ENCODE measurements at places on chromosomes 16 and 17.

- DNase-seq: peak; percentile 71
These were observed 297.5 kb downstream of the CA10 start for GRCh38 chr17:51860954-51861561.

DNA sequence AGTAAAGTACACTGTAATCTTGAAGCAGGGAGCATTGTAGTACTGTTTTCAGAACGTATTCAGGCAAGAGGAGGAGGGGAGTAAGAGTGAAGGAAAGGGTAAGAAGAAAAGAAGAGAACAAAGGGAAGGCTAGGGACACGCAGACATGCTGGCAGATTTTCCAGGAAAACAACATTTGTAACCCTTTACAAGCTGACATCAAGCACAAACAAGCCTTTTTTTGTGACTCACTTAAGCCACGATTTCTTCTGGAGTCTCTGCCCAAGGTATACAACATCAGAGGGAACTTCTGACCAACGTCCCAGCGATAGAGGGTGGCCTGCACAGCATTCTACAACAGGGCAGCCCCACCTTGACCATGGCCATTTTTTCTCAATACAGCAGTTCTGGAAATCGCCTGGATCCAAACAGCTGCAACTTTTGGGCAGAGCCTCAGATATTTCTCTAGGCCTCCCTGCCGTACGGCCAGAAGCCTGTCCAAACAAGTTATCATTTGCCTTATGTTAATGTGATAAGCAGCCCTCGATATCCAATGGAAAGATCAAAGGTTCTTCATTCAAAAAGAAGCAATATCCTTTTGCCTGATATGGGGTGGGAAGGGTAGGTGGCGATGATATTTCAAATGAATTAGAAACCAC is 247.3 kb downstream of the ZFHX3 start:
- no peak for DNase-seq

DNA sequence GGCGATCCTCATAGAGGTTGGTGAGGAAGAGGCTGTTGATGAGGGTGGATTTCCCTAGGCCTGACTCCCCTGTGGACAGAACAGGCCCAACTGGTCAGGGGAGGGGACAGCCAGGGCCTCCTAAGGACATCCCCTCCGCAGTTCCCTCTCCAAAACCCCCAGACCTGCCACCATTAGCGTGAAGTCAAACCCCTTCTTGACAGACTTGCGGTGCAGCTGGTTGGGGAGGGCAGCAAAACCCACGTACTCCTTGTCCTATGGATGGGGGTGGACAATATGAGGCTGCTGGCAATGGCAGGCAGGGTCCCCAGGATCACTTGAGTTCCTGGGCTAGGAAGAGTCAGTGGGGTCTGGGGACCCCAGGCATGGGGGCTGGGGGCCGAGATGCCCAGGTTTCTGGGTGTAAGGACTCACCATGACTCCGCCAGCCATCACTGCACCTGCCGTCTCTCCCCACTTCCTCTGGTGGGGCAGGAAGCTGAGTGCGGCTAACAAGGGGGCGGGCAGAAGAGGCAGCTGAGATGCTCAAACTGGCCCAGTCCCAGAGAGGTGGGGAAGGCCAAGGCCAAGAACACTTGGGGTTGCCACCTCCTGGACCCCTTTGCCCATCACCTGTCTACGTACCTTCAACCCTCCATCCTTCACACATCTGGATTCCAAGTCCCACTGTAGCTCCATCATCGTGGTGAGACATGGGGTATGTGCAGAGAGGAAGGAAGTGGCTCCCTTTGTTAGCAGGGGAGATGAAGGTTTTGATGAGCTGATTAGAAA is at the start of gene SEPTIN1:
Gene SEPTIN1 (minus strand): TSS at position 451 of the 771 bp plus-strand sequence. CDS start 19 bp downstream, at position 432.
- peak; percentile 57 for DNase-seq

- DNase-seq: no peak
These were observed 24.4 kb downstream of the SNN start for GRCh38 chr16:11692651-11693050.

DNA sequence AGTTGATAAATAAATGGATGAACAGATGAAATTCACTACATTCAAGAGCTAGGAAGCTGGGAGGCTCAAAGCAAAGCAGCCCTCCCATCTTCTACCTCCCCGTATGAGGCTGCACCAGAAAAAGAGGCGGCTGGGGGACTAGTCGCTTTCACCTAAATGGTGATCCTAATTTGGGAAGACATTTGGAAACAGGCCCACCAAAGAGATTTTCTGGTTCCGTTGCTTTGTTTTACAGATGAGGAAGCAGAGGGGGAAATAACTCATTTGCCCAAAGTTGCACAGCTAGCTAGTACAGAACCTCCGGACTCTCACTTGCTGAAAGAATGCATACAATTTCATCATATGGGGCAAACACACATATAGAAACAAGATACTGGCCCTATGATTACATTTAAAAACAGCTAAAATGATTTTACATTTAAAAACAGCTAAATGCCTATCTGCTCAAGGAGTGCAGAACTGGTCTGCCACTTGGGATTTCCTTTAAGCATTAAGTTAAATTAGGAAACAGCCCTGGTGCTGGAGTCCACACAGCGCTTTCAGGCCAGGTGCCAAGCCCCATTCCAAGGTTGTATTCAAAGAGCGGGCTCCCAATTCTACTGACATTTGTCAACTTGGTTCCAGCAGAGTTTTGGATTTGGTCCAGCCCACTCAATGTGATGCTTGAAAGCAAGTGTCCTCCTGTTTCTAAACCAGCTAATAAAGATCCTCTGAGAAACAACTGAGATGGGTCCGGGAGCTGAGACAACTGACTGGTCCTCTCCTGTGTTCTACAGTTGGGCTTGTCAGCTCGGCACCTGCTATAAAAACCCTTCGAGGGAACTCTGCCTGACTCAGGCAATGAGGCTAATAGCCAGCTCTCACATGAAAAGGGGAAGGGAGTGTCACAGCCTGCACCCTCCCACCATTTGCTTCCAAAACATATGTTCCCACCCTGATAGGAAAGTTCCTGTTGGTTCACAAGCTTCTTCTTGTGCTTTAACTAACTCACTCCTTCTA is 11.7 kb downstream of the ERN1 start:
- DNase-seq: peak; percentile 77

GRCh38 chr17:19876529-19877161 is 8.9 kb upstream of the ULK2 start:
- no peak for DNase-seq

Measured in stomach (tissue), 19 donors.